ENCODE measurements at places on chromosomes 7 and 10.

GRCh38 chr7:30469303-30469702 is 9.3 kb downstream of the NOD1 start:
- no peak overlapping the region for H3K4me3 ChIP-seq
- H3K27me3 ChIP-seq, result no peaks in the 10 kb centered on the region
- H3K4me1 ChIP-seq, result peaks cover 91% of the 10 kb centered on the region
- H3K36me3 ChIP-seq, result peaks cover 3% of the 10 kb centered on the region
- DNase-seq, result no peak

DNA sequence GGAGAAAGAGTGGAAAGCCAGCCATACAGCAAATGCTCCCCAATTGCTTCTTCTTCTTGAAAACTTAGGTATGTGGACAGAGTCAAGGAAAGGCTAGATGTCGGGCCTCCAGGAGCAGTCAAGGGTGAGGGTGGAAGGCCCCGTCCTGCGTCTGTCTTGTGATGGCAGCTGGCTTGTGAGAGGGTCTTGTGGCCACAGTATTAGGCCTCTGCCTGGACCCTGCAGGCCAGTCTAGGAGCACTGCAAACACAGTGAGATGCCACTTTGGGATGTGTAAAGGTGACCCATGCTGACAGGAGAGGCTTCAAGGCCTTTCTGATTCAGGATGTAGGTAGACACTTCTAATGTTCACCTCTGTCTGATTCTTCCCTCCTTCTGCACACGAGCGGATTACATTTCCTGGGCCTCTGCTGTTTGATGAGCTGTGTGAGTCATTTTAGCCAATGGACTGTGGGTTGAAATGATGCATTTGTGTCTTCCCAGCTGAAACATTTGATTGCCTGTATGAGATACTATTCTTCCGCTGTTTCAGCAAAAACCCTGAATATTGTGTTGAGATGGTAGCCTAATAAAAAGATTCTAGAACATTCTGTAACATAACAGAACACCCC is 135.4 kb downstream of the EMX2 start:
- H3K27me3 ChIP-seq, result peaks cover 10% of the 10 kb centered on the region
- no peak for DNase-seq
- no peak overlapping the region for H3K4me3 ChIP-seq

DNA sequence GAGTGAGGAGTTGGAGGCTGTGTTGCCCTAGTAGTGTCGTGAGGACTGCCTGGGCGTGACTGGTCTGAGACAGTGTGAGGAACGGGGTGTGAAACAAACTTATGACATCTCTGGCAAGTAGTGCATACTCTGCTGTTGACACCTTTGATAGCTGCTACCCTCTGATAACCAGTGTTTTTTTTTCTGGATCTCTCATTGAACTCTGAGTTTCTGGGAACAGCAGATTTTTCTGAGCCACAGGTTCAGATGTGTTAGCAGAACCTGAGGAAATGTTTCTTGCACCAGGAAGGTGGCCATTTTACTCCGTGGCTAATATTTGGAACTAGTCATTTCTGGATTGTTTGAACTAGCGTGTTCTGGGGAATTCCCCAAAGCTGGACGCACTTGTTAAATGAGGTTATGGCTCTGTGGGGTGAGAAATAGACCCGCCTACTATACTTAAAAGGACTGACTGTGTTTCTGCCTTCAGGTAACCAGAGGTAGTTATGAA is 52.9 kb downstream of the AUTS2 start:
- H3K36me3 ChIP-seq, result no peaks in the 10 kb centered on the region
- DNase-seq, result no peak
- no peaks in the 10 kb centered on the region for H3K27me3 ChIP-seq

DNA sequence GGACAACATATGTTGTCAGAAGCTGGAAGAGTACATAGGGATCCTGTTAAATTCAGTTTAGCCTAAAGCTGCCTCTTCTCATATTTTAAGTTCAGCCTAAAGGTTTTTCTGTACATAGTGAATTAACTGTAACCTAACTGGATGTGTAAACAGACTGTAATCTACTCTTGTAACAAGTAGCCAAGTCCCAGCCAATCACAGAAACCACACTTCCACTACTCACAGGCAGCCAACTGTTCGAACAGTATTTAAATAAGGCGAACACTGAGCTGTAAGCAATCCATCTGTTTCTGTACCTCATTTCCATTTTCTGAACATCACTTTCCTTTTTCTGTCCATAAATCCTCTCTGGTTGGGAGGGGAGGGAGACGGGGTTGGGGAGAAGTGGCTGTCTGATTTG is 15.0 kb upstream of the STN1 start:
- H3K27me3 ChIP-seq, result no peaks in the 10 kb centered on the region
- H3K4me1 ChIP-seq, result no peaks in the 10 kb centered on the region
- DNase-seq, result no peak
- no peak overlapping the region for H3K27ac ChIP-seq
- H3K36me3 ChIP-seq, result no peaks in the 10 kb centered on the region

DNA sequence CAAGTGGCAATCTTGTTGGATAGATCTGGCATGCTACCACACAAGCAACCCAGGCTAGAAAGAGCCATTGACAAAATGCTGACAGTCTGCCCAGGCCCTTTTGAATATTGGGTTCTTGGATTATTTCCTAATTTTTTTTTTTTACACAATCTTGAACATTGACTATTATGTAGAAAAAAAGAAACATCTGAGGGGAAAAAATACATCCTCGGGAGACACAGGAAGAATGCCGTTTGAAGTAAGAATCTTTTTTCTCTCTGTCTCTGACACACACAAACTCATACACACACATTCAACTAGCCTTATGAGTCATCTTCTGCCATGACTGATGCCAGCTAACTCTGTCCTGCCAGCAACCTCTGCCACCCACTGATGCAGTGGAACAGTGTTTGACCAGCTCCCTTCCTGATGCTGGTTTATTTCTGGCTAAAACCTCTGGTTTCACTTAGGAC is 47.2 kb downstream of the SORBS1 start:
- H3K4me1 ChIP-seq, result no peaks in the 10 kb centered on the region
- H3K4me3 ChIP-seq, result no peak overlapping the region
- DNase-seq, result no peak
- peaks cover 14% of the 10 kb centered on the region for H3K27me3 ChIP-seq
- H3K27ac ChIP-seq, result no peak overlapping the region

GRCh38 chr10:110681023-110681681 is 37.0 kb downstream of the RBM20 start:
- no peaks in the 10 kb centered on the region for H3K36me3 ChIP-seq
- H3K27me3 ChIP-seq, result peaks cover 40% of the 10 kb centered on the region
- peaks cover 5% of the 10 kb centered on the region for H3K4me1 ChIP-seq
- DNase-seq, result no peak
- H3K27ac ChIP-seq, result no peak overlapping the region

- no peaks in the 10 kb centered on the region for H3K27me3 ChIP-seq
- no peak overlapping the region for H3K4me3 ChIP-seq
- H3K4me1 ChIP-seq, result peaks cover 20% of the 10 kb centered on the region
- H3K36me3 ChIP-seq, result peaks cover 12% of the 10 kb centered on the region
Observed at GRCh38 chr10:50490241-50490640, 133.5 kb downstream of the SGMS1 start.

- peak within 1 kb of the TSS; percentile 98 for H3K4me3 ChIP-seq
- H3K36me3 ChIP-seq, result no peaks in the 10 kb centered on the region
- peak; percentile 82 for DNase-seq
- peaks cover 35% of the 10 kb centered on the region for H3K4me1 ChIP-seq
- peak within 1 kb of the TSS; percentile 99 for H3K27ac ChIP-seq
- no peaks in the 10 kb centered on the region for H3K27me3 ChIP-seq
Observed at GRCh38 chr10:62804356-62805230, at the start of gene ADO. TSS of gene ADO (plus strand) at chr10:62804720. CDS start at chr10:62805060, 340 bp downstream.

GRCh38 chr10:72320676-72321247 is 34.0 kb downstream of the DNAJB12 start:
- H3K4me1 ChIP-seq, result peaks cover 45% of the 10 kb centered on the region
- no peaks in the 10 kb centered on the region for H3K27me3 ChIP-seq
- peak; percentile 79 for DNase-seq
- no peaks in the 10 kb centered on the region for H3K36me3 ChIP-seq

DNA sequence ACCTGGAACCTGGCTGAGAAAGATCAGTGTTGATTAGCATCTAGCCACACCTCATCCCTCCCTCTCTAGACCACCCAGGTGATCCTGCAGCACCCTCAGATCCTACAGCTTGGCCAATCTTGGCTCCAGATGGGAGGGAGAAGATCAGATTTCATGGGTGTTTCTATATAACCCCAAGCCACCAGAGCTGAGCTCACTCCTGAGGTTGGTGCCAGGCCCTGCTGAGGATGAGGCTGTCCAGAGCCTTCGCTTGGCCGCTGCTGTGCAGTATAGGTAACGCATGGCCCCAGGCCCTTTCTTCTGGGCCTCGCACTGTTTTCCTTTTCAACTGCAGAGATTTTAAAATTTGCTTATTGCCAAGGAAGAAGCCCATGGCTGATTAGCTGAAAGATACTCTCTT is 27.0 kb downstream of the C10orf120 start:
- H3K27ac ChIP-seq, result no peak overlapping the region
- no peaks in the 10 kb centered on the region for H3K36me3 ChIP-seq

- no peak for DNase-seq
- no peaks in the 10 kb centered on the region for H3K4me1 ChIP-seq
- H3K4me3 ChIP-seq, result no peak overlapping the region
- no peaks in the 10 kb centered on the region for H3K36me3 ChIP-seq
- H3K27me3 ChIP-seq, result no peaks in the 10 kb centered on the region
Observed at GRCh38 chr10:128734161-128734560, 607.9 kb upstream of the MKI67 start.

GRCh38 chr10:92657024-92657423 is 32.7 kb upstream of the HHEX start:
- H3K27ac ChIP-seq, result no peak overlapping the region
- no peaks in the 10 kb centered on the region for H3K4me1 ChIP-seq
- no peak overlapping the region for H3K4me3 ChIP-seq
- H3K27me3 ChIP-seq, result no peaks in the 10 kb centered on the region
- H3K36me3 ChIP-seq, result no peaks in the 10 kb centered on the region

DNA sequence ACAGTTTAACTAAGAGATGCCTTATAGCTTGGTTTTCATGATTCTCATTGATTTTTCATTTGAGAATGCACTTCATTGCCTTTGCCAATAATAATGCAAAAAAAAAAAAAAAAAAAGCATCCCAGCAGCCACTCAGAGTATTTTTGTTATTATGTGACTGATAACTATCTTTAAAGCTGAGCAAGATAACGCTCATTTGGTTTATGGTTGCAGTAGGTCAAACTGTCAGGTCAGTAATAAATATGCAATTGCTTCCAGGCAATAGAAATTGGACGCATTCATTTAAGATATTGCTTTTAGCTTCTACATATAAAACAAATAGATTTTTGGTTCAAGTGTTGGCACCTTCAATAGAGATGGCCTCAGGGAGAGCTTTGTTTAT is 215.1 kb downstream of the PRPF18 start:
- no peak for DNase-seq
- H3K27ac ChIP-seq, result no peak overlapping the region
- peaks cover 4% of the 10 kb centered on the region for H3K27me3 ChIP-seq

GRCh38 chr10:78706256-78706655 is 362.5 kb upstream of the ZMIZ1 start:
- H3K27me3 ChIP-seq, result peaks cover 32% of the 10 kb centered on the region
- H3K36me3 ChIP-seq, result no peaks in the 10 kb centered on the region
- no peak overlapping the region for H3K4me3 ChIP-seq
- H3K27ac ChIP-seq, result no peak overlapping the region
- H3K4me1 ChIP-seq, result no peaks in the 10 kb centered on the region
- DNase-seq, result no peak

- H3K4me1 ChIP-seq, result no peaks in the 10 kb centered on the region
- H3K27me3 ChIP-seq, result peaks cover 8% of the 10 kb centered on the region
- no peak overlapping the region for H3K27ac ChIP-seq
- no peak for DNase-seq
Observed at GRCh38 chr7:121800916-121801675, 71.9 kb upstream of the PTPRZ1 start.

- H3K27ac ChIP-seq, result peak overlapping the region; percentile 11
- peaks cover 7% of the 10 kb centered on the region for H3K27me3 ChIP-seq
- peaks cover 4% of the 10 kb centered on the region for H3K4me1 ChIP-seq
- H3K36me3 ChIP-seq, result no peaks in the 10 kb centered on the region
- no peak overlapping the region for H3K4me3 ChIP-seq
Observed at GRCh38 chr10:110399965-110400933, 95.5 kb upstream of the SMNDC1 start.

DNA sequence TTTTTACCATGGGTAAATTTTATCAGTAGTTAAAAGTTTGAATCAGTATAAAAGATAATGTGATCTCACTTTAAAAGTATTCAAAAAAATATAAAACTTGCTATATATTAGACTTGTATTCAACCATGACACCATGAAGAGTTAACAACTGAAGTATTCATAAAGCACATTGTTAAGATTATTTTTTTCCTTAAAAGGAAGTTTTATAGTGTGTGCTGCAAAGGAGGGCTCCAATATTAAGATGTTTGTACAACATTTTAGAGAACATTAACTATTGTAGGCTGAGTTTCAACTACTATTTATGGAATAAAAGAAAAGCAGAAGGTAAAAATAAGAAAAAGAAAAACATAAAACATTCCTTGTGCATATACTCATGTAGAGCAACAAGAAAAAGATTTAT is 24.5 kb upstream of the CUBN start:
- H3K4me1 ChIP-seq, result no peaks in the 10 kb centered on the region
- no peak for DNase-seq
- no peak overlapping the region for H3K4me3 ChIP-seq
- peaks cover 12% of the 10 kb centered on the region for H3K36me3 ChIP-seq
- H3K27me3 ChIP-seq, result no peaks in the 10 kb centered on the region
- H3K27ac ChIP-seq, result no peak overlapping the region

DNA sequence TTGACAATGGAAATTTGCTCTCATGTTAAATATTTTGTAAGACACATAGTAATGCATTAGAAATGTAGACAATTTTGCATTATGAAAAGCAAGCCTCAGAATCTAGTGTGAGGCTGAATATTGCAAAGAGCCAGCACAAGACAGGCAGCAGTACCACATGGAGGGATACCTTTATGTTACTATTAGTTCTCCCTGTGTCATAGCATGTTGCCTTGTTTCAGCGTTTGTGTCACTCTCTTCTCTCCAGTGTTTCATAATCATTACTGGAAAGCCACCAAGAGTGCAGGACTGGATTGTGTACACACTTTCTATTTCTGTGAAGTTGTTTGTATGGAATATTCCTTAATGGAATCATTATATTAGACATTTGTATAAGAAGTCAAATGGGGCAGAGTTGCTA is 8.5 kb downstream of the AHR start:
- H3K27ac ChIP-seq, result no peak overlapping the region
- no peak for DNase-seq
- no peaks in the 10 kb centered on the region for H3K36me3 ChIP-seq
- peaks cover 14% of the 10 kb centered on the region for H3K4me1 ChIP-seq
- no peak overlapping the region for H3K4me3 ChIP-seq

GRCh38 chr7:120792091-120792860 is 65.7 kb downstream of the TSPAN12 start:
- peaks cover 5% of the 10 kb centered on the region for H3K27me3 ChIP-seq
- no peak overlapping the region for H3K4me3 ChIP-seq
- peak; percentile 45 for DNase-seq
- H3K27ac ChIP-seq, result no peak overlapping the region
- no peaks in the 10 kb centered on the region for H3K36me3 ChIP-seq
- no peaks in the 10 kb centered on the region for H3K4me1 ChIP-seq

DNA sequence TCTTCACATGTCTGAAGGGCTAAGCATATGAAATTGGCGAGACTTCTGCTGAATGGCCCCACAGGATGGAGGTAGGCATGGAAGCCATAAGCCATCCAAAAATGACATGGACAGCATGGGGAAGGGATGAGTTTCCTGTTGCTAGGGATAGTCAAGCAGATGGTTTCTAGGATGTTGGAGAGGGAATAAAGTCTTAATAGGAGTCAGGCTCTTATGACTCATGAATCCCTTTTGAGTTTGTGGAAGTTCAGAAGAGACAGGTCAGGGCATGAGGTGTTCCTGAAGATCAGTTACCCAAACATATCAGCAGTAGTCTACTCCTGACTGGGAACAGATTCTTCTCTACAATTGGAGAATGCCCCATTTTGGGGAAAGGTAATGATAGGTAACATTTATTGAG is 243.9 kb downstream of the REEP3 start:
- no peaks in the 10 kb centered on the region for H3K4me1 ChIP-seq
- H3K4me3 ChIP-seq, result no peak overlapping the region
- H3K27ac ChIP-seq, result no peak overlapping the region
- DNase-seq, result no peak
